T1000 (cell line): ENCODE measurements at places on chromosomes 2 and 18.

- no peak for DNase-seq
Observed at GRCh38 chr2:72991980-72992733, 74.8 kb downstream of the EMX1 start.

DNA sequence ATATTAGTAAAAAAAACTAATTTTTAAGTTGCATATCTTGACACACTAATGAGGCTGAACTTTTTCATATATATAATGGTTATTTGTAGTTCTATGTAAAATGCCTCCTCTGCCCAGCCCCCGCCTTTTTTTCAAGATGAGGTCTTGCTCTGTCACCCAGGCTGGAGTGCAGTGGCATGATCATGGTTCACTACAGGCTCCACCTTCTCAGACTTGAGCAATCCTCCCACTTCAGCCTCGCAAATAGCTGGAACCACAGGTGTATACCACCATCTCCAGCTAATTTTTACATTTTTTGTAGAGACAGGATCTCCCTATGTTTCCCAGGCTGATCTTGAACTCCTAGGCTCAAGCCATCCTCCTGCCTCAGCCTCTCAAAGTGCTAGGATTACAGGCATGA, 24.3 kb downstream of the ATF2 start:
- DNase-seq = no peak

- peak; percentile 49 for DNase-seq
Observed at GRCh38 chr2:201363857-201364560, 6.9 kb upstream of the FLACC1 start.

DNA sequence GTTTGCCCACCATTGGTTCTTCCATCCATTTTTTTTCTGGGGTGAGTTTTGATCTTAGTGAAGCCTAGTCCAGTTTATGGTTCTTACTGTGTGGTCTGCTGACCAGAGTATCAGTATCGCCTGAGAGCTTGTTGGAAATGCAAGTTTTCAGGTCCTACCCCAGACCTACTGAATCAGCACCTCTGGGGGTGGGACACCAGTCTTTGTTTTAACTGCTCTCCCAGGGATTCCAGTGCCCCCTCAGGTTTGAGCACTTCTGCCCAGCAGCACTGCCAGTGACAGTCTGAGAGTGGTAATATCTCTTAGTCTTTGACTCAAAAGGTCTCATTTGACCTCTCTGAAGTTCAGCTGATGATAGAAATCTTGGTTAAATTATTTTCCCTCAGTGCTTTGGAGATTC, 269.3 kb downstream of the ALPK2 start:
- no peak for DNase-seq

DNA sequence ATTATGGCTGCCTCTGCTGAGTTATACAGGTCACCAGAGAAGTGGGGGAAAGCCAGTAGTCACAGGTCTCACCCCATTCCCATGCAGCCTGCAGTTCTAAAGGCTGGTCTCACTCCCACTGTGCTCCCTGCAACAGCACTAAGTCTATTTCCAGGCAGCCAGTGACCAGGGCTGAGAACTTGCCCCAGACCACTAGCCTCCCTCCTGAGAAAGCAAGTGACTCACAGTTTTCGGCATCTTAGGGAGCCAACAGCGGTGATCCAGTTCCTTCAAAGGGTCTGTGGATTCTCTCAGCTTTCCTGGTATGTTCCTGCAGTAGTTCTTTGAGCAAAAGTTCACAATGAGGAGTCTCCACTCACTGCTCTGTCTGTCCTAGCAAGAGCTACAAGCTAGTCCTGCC, 329.6 kb upstream of the MAP2 start:
- no peak for DNase-seq

DNA sequence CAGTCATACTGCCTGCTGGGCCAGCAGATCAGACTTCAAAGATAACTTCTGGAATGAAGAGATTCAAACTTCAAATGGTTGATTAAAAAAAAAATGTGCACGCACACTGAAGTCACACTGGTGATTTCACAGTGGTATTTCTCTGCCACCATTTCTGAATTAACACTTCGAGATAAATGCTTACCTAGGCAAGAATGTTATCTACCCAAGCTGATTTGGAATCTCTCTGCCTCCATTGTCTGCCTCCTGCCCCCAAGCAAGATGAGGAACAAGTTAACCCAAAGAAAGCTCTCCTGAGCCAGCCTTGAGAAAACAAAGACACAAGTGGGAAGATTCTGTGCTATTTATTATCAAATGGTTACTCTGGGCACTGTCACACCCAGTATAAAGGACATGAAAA, 6.5 kb downstream of the LAMA1 start:
- DNase-seq = no peak

DNA sequence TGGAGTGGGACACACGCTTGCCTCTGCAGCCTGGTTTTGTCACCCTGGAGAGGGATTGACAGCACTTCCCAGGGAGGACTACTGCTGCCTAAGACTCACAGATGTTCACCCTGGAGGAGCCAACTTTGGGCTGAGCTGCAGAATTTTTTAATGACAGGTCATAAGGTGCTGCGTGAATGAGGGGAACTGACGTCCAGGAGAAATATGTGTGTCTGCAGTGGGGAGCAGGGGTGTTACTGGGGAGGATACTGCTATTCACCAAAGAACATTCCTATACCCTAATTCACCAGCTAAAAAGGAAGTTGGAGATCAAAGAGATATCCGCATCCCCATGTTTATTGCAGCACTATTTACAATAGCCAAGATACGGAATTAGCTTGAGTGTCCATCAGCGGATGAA, 144.4 kb downstream of the MGAT5 start:
- peak; percentile 5 for DNase-seq

- DNase-seq = no peak
Observed at GRCh38 chr2:164570475-164570874, 50.8 kb downstream of the GRB14 start.

DNA sequence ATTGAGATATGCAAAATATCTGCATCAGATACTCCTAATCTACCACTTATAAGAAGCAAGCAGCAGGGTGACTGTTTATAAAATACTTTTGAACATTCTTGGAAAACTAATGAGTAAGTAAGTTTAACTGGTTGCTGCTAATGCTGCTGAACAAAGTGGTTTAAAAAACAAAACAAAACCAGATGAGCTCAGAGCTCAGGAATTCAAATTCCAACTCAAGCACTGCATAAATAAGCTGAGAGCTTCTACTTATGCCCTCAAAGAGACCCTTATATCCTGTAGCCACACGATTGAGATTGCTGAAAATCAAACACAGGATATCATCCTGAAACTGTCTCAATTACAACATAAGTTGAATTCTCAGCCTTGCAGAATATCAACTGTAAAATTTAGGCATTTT, 62.3 kb upstream of the NYAP2 start:
- DNase-seq = peak; percentile 4

GRCh38 chr2:159133797-159134196, 152.7 kb downstream of the WDSUB1 start:
- no peak for DNase-seq

GRCh38 chr2:137249463-137250130, 484.3 kb downstream of the THSD7B start:
- DNase-seq = no peak

DNA sequence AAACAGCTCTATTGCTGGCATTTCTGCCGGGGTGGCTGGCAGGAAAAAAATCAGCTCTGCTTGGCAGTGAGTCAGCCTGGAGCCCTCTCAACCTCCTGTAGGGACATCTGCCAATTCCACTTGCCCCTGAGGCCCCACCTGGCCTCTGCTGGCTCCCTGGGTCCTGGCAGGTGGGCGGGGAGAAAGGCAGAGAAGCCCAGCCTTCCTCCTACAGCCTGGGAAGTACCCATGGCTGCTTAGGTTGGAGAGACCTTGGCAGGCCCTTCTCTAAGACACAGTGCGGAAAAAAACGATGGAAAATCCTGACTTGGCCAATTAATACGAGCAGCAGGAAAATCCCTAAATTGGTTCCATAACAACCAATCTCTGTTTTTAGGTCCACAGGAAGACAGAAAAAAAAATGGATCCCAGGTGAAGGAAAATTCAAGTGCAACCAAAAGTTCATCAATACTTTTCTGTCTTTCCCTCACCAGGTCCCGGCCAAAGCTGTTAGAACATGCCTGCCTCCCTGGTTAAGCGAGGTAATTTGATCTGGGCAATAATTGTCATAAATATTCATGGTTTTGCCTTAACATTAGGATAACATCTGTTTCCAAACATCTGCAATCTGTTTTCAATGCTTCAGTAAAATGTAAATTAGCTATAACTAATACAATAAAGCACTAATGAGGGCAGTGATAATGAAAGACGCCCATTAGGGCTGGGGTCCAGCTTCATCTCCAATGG, 245.9 kb downstream of the TFCP2L1 start:
- DNase-seq = no peak

- no peak for DNase-seq
Observed at GRCh38 chr18:22983175-22983574, 50.0 kb downstream of the RBBP8 start.

- DNase-seq = no peak
Observed at GRCh38 chr2:96642564-96643360, at the start of gene FER1L5. Gene FER1L5 (plus strand): TSS chr2:96642764. CDS start chr2:96642837, 73 bp downstream.

GRCh38 chr2:144481666-144482065, 38.3 kb downstream of the ZEB2 start:
- no peak for DNase-seq

- DNase-seq = peak; percentile 17
Observed at GRCh38 chr2:241224018-241224850, 35.8 kb downstream of the ANO7 start.

DNA sequence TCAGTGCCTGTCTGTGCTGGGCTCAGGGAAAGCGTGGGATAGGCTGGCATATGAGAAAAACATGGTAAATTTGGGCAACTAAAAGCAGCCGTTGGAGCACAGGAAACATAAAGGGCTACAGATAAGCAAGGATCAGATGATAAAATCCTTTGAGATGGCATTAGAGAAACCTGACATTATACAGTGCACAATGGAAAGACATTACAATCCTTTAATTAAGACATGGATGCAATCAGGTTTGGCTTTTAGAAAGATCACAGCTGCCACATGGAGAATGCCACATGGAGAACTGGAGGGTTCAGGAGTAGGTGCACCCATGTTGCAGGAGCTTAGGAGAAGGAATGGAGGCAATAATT, 117.3 kb downstream of the CDC42EP3 start:
- DNase-seq = no peak

DNA sequence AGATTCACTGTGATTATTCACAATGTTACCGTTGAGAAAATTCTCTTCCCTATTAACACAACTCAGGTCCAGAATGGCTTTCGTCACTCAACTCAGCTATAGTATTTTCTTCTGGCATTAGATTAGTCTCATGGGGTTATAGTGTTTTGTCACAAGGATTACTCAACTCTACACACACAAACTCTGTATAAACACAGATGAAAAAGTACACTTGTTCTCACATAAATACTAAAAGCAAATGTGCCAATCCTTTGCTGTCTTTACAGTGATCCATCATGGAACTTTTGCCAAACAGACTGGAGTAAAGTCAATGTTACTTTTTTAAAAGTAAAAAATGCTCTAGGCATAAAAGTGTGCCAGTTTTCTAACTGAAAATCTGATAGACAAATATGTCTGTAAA, 267.6 kb downstream of the RBM43 start:
- DNase-seq = no peak

GRCh38 chr2:135047300-135047699, at the start of gene MAP3K19:
Gene MAP3K19 (minus strand): TSS chr2:135047447. CDS start chr2:135024647, 22,800 bp downstream.
- DNase-seq = no peak

GRCh38 chr18:7677001-7677400, 109.9 kb downstream of the PTPRM start:
- no peak for DNase-seq

DNA sequence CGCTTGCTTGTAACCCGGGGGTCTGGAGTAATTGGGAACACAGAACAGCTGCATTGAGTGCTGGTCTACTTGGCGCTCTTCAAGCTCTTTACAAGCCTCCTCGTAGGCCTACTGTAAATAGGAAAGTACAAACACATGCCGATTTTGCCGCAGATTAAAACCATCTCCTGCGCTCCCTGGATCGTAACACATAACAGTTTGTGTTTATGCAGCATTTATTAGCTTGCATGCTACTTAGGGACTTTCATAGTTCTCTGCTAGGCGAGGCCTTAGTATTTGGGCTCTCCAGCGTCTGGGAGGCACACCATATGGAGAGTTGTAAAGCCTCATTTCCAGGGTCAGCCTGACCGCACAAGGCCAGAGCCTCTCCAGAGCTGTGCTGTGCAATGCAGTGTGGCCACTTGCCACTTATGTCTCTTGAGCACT, 84.0 kb upstream of the HAAO start:
- DNase-seq = no peak

DNA sequence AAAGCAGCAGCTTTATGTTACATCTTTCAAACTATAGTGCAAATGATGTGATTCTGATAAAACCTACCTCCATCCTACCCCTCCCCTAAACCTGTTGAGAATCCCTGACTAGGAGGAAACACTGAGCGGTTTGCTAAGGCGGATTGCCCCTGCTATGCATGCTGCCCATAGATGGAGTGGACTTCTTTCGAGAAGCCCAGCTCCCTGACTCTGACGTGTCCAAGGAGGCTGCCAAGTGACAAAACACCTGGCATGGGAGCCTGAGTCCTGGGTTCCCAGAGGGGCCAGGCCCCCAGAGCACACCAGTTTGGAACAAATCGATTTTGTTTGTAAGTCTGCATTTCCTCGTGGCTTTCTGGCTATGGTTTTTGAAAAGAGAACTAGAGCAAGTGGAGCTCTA, 1.4 kb upstream of the UXS1 start:
- DNase-seq = no peak

- DNase-seq = no peak
Observed at GRCh38 chr2:196513796-196514526, 125.6 kb upstream of the CCDC150 start.

DNA sequence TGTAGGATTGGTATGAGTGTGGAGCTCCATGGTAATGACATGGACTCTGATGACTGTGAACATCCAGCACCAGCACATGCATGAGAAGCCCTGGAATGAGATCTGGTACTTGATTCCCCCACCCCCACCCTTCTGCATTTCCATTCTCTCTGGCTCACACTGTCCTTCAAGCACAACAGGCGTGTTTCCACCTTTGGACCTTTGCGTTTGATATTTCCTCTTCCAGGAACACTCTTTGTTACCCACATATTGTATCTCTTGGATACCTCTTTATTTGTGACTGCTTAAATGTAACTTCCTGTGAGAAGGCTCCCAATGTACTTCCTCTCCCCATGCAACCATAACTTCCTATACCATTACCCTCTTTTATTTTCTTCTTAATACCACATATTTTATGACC, 263.8 kb downstream of the HNMT start:
- no peak for DNase-seq

DNA sequence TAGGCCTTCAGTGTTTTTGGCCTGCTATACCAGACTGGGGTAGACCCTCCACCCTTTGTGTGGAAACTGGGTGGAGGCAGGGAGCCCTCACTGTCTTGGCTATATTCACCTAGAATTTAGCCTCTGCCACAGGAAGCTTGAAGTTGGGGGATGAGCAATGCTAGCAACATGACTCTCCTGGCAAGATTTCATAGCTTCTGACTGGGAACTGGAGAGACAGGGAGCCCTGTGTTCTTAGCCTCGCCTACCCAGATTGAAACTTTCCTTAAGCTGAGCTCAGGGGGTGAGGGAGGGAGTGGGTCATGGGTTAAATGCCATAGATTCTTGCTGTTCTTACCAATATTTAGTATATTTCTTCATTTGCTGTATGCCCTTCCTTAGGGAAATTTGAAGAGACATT, 46.8 kb upstream of the FAM98A start:
- DNase-seq = no peak
